Activated CD4-positive, alpha-beta T cell treated with anti-CD3 and anti-CD28 coated beads, Interleukin-2, amount 10 ng/mL, durations not matched to agents 7 days and 5 days (primary cell): ENCODE measurements at places on chromosomes 11 and 22.

DNA sequence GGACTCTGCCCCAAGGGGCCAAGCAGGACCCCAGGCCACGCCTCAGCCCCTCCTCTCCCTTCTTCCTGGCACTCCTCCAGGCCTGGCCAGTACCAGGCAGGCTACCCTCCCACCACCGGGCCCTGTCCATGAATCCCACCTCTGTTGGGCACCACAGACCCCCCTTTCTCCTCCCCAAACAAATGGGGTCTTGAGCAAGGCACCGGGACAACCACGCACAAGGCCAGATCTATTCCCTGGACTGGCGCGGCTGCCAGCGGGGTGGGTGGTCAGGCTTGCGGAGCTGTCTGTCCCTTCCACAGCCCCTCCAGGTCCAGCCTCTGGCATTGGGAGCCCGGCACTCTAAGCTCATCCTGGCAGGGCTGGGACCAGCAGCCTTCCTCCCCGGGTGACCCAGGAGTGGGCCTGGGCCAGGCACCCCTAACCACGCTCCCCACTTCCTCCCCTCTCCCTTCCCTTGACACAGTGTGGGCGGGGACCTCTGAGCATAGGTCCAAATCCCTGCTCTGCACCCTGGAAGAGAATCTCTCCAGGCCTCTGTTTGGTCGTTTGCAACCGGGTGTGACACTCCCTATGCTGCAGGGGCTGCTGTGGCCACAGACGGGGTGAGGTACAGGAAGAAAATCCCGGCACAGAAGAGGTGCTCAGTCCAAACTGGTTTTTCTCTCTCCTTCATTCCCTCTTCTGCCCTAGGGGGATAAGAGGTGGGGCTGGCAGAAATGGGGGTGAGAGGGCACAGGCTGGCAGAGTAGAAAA is 14.6 kb downstream of the ELFN2 start:
- DNase-seq, result no peak

GRCh38 chr11:112619106-112619505 is 342.1 kb upstream of the NCAM1 start:
- DNase-seq, result no peak

DNA sequence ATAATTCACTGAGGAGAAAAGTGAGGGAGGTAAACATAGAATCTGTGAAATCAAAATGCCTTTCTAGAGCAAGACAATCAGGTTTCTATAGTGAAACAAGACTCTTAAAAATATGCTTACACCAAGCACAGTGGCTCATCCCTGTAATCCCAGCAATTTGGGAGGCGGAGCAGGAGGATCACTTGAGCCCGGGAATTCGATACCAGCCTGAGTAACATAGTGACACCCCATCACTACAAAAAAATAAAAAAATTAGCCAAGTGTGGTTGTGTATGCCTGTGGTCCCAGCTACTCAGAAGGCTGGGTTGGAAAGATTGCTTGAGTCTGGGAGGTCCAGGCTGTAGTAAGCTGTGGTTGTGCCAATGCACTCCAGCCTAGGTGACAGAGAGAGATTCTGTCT is 43.2 kb upstream of the ME3 start:
- no peak for DNase-seq

GRCh38 chr11:123065621-123066020 is 3.7 kb upstream of the HSPA8 start:
- DNase-seq, result no peak

- DNase-seq, result no peak
Observed at GRCh38 chr11:134267461-134267860, 8.7 kb upstream of the GLB1L3 start.

- no peak for DNase-seq
Observed at GRCh38 chr11:118660681-118661424, 18.6 kb downstream of the TREH start.

GRCh38 chr22:44848791-44849420 is 96.5 kb downstream of the ARHGAP8 start:
- DNase-seq, result no peak

GRCh38 chr22:31530823-31531195 is 34.5 kb downstream of the SFI1 start:
- DNase-seq, result no peak

- DNase-seq, result no peak
Observed at GRCh38 chr11:73306069-73306841, 1.8 kb upstream of the ARHGEF17 start.

DNA sequence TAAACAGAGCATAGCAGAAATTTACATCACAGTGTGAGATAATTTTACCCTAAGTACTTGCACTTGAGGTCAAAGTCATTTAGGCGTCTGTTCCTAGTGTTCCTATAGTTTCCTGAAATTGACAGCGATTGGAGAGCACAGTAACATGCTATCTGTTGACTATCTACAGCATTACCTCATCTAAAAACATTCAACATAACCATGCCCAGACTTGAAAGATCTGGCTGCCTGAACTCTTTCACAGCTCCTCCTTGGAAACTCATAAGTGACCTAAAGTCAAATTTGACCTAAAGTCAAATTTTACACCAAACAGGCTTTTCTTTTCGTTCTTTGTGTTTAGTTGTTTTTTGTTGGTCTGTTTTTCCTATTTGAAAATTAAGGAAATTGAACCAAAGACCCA is 233.8 kb upstream of the UBASH3B start:
- DNase-seq, result no peak

GRCh38 chr11:299081-299891 is at the start of gene IFITM5:
TSS of gene IFITM5 (minus strand) at chr11:299526. CDS start at chr11:299490, 36 bp downstream.
- no peak for DNase-seq

- DNase-seq, result no peak
Observed at GRCh38 chr11:123702139-123702538, 39.3 kb downstream of the ZNF202 start.

GRCh38 chr11:128902515-128903066 is 11.4 kb downstream of the KCNJ5 start:
- DNase-seq, result no peak

GRCh38 chr22:24423519-24424000 is 3.8 kb upstream of the ADORA2A start:
- DNase-seq, result peak; percentile 46

GRCh38 chr22:19810381-19811201 is 44.1 kb downstream of the GNB1L start:
- DNase-seq, result peak; percentile 35

- no peak for DNase-seq
Observed at GRCh38 chr22:43555561-43556515, 144.0 kb downstream of the MPPED1 start.

- no peak for DNase-seq
Observed at GRCh38 chr11:113664069-113664980, 41.8 kb downstream of the TMPRSS5 start.

DNA sequence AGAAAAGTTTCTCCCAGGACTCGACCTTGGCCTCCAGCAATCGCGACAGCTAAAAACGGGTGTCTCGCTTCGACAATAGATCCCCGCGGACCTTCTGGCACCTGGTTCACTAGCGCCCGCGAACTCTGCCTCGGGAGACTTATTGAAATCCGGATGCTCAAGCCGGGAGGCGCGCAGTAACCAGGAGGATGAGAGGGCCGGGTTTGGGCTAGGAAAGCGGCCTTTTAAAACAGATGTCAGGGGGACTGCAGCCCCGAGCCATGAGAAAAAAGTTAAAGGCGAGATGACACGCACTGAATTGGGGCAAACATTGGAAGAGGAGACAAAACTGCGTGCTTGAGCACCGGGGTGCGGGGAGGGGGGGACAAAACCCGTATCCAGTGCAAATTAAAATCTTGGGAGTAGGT is 637 bp upstream of the ZBTB16 start:
- no peak for DNase-seq

GRCh38 chr11:37896016-37896415 is 1298.0 kb upstream of the RAG2 start:
- no peak for DNase-seq

DNA sequence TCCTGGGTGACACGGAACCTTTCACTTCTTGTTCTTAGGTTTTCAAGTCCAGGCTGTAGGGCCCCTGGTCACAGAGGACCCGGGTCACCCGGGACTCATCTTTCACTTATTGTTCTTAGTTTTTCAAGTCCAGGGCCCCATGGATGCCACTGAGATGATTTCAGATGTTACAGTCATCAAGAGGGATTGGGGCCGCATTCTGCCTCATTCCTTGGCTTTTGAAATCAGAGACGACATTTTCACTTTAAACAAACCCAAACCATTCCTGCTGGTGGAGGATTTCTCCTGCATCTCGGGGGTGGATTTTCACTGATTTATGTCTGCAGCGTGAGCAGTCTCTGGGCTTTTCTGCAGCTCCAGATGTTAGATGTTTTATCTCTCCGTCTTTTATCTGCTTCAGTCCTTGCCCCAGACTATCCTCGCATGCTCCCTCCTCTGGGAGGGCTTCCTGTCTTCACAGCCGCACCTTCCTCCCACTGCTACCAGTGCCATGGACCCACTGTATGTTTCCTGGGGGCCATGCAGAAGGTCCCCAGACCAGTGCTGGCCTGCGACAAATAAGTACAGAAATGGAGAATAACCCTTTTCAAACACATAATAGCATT is 27.4 kb downstream of the FBLN1 start:
- DNase-seq, result no peak

DNA sequence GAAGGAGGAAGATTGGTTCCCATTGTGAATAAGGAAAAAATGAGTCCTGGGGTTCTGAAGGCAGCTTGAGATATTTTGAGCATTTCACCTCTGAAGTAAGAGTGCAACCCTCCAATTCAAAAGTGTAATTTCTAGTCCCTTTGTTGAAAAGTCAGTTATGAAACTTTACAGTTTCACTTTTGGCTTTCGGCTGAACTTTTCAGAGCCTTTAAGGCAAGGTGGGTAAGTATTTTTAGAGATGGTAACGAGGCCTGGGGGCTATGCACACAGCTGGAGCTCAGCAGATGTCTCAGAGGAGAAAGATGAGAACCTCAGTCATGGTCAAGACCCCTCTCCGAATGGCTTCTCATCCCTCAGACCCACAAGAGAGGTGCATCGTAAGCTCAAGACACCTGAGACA is 267.6 kb downstream of the KIRREL3 start:
- DNase-seq, result no peak
